ENCODE measurements at places on chromosomes 7 and 10.

- no peak for DNase-seq
Observed at GRCh38 chr7:92835261-92835850, 1.0 kb downstream of the CDK6 start.

DNA sequence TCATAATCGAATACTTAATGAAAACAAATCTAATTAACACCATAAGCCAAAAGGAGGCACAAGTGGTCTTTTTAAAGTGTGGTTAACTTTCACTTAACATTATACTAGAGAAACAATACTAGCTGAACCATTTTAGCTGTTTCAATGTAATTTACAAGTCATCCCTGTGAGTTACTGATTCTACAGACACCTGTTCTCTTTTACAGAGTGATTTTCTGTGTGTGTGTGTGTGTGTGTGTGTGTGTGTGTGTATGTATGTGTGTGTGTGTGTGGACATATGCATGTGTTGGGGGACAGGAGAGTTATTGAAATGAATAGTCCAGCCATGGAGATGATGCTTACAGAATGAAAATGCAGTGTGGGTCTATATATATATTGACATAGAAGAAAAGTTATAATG is 200.2 kb downstream of the DNAJC1 start:
- no peak for DNase-seq

- DNase-seq: no peak
Observed at GRCh38 chr7:101953248-101953819, 135.9 kb downstream of the CUX1 start.

GRCh38 chr7:157952841-157953645 is 616.2 kb downstream of the DNAJB6 start:
- DNase-seq: no peak

DNA sequence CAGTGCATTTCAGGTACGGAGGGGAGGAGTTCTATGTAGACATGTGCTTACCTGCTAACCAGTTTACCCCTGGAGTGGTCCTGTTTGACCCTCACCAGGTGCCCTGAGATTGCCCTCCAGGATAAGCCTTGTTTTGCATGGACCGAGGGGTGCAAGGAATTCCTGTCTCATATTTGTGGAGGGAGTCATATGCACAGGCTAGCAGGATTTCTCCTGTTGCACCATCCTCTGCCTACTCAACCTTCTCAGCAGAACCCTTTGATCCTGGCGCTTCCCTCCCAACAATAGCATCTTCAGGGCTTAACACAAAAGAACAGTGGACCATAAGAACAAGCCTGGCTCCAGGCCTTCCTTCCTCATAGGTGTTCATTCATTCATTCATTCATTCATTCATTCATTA is 7.2 kb downstream of the TRPV6 start:
- DNase-seq: no peak

DNA sequence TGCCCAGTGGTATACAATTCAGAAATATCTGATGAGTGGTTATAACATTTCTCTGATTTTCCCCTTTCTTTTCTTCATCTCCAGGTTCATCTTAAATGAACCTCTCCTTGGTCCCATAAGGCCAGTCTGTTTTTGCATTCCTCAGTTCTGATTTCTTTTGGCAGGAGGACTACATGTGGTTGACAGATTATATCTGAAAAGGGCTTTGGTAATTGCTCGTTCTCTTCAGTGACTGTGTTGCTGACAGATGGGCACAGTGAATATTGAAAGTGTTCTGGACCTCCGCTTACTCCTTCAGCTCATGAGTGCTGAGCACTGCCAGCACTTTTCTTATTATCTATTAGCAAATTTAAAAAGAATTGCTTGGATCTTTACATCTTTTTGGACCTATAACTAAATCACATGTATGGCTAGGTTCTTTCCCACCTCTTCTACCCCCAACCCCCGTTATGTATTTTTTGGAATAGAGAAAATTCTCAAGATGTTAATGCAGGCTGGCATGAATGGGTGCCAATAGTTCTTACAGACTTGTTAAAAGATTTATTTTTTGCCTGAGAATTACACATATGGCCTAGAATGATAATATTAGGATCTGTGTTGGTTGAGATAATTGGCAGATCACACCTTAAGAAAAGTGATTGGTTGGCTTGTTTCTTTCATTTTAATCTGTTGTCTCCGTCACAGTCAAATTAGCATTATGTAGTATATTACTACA is 323.0 kb downstream of the EXOC4 start:
- DNase-seq: no peak

- no peak for DNase-seq
Observed at GRCh38 chr10:60878224-60878623, 65.8 kb downstream of the RHOBTB1 start.

- no peak for DNase-seq
Observed at GRCh38 chr7:65968256-65969185, 13.5 kb downstream of the GUSB start.

DNA sequence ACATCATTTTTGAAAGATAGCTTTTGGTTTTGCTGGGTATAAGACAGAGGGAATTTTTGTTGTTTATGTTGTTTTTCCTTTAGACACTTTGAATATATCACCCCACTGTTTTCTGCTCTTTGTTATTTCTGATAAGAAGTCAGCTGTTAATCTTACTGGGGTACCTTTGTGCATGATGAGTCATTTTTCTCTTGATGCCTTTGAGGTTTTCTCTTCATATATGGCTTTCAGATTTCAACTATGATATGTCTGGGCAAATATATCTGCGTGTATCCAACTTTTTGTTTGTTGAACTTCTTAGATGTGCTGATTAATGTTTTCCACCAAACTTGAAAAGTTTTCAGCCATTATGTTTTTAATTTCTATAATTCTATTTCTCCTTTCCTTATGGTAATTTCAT is 208.6 kb upstream of the TMEM72 start:
- DNase-seq: no peak

DNA sequence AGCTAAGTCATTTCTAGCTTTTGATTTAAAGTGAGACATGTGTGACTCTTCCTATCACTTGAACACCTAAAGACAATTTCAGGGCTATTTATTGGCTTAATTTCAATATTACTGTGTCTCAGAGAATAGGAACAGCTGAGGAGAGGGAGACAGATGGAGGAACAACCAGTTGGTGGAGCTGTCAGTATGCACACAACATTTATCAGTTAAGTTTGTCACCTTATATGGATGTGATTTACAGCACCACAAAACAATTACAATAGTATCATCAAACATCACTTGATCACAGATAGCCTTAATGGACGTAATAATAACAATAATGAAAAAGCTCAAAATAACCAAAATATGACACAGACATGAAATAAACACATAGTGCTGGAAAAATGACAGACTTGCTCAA is 129.6 kb downstream of the NPSR1 start:
- DNase-seq: no peak

GRCh38 chr7:135210888-135211178 is 493 bp downstream of the WDR91 start:
- no peak for DNase-seq

DNA sequence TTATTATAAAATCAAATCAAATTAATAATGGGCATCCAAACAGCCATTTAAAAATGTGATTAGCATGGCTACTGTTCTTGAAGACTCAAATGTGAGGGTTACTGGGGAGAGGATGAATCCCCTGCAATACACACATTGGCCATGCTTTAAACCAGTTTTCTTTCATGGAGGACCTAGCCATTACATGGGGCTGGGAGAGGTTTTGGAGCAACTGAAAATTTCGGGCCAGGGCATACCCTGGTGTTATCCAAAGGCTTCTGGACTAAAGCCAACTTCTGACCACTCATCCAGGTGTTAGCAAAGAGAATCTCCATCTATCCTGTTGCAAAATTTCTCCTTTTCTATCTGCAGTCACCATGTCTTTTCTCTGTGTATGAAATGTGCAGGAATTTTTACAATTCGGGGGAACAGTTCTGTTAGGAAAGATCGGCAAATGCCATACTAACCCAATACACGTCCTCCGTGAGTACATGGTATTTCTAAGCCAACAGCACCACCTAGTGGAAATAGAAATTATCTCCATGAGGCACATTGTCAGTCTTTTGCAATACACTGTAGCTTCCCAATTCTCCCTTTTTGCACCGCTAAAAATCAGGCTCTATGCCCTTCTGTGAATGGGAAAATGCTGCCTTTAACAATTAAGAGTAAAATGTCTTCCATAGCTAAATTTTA is 47.0 kb upstream of the ZNF107 start:
- DNase-seq: peak; percentile 10

DNA sequence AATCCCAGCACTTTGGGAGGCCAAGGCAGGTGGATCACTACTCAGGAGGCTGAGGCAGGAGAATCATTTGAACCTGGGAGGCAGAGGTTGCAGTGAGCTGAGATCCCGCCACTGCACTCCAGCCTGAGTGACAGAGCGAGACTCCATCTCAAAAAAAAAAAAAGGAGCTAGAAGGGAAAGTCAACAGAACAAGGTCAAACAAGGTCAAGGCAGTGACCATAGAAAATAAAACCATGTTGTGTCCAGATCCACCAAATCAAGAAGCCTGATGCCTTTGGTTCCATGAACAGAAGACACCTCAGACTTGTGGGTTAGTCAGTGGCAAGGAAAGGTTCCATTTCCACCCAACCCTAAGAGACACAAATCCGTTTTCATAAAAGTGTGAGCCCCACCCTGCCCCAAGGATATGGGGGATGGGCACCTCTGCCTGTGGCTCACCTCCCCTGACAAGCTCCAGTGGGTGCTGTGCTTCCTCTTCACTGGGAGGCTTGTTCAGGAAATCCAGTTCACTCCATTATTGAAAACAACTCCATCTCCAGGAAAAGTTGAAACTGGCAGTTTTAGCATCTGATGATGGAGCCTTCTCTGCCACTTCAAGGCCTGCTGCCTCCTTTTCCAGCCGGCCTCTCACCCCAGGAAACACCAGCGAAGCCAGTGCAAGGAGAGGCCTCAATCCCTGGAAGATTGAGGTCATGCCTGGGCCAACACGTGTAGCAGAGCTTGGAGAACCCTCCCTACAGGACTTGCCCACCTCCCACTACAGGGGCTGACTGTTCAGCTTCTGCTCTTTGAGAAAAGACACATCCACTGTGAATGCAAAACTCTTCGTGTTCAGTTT is 152.9 kb downstream of the NRF1 start:
- no peak for DNase-seq

All from stimulated activated CD4-positive, alpha-beta T cell treated with anti-CD3 and anti-CD28 coated beads, TNF-alpha, amount 100 ng/mL, for 48 hours (primary cell).